MM.1S (cell line): ENCODE measurements at places on chromosomes 1 and 21.

DNA sequence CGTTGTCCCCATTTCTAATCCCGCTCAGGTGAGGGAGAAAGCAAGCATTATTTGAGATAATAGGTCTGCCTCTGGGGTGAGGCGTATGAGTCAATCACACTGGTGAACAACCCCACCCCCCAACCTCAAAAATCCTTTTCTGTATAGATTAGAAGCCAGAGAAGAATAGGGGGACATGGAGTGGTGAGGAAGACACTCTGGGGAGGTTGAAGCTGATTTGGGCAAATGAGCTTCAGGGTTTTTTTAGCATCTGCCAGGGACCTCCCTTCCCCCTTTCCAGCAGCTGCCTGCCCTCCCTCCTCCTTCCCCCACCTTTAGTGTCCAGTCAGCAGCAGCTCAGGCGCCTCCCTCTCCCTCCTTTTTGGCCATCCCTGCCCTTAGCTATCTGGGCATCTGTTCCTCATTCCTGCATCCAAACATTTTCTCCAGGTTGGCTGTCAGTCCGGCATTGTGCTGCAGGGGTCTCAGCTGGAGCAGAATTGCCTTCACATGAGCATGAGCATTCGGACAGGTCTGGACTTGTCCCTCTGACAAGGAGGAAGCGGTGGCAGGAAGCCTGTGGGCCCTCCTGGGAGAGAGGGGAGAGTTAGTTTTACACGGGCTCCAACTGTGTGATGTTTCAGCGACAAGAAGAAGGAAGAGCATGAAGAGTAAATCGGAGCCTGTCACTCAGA lies 30.8 kb upstream of the PTGFRN start:
- DNase-seq: no peak

- DNase-seq: no peak
These were observed 218.5 kb downstream of the PBX1 start for GRCh38 chr1:164777518-164777917.

GRCh38 chr1:96338622-96339021 lies 383.0 kb upstream of the PTBP2 start:
- no peak for DNase-seq

- no peak for DNase-seq
These were observed 79.3 kb downstream of the DISP3 start for GRCh38 chr1:11558276-11558675.

GRCh38 chr1:36148821-36149236 lies 457 bp downstream of the TRAPPC3 start:
- DNase-seq: no peak

DNA sequence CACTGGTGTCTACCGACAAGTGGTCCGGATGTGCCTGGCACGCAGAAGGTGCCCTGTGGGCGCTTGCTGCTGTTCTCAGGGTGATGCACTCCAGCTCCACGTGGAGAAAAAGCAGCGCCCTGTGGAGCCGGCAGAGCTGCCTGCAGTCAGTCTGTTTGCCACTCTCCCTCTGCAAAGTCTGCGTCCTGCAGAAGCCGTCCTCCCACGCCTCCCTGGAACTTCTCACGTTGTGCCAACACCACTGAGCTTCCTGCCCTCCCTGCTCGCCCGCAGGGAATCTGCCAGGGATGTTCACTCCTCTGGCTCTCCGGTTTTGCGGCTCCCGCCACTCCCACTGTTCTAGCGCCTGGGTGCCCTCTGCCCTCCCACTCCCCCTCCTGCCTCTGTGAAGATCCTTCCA lies 19.8 kb upstream of the UBXN10 start:
- DNase-seq: no peak

GRCh38 chr21:23886828-23887724 lies 1720.2 kb downstream of the MRPL39 start:
- DNase-seq: no peak

- DNase-seq: no peak
These were observed 23.2 kb downstream of the SGIP1 start for GRCh38 chr1:66557157-66557556.

DNA sequence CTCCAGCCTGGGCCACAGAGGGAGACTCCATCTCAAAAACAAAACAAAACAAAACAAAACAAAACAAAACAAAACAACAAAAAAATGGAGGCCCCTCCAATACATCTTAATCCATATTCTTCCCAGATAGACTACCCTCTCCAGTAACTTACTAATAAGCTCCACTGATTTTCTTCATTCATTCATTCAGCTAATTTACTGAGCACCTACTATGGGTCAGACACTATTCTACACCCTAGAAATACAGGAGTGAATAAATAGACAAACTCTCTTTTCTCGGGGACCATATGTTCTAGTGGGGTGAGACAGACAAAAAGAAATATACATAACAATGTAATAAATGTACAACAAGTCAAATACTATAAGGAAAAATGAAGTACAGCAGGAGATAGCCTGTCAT lies 7.8 kb upstream of the CDC20 start:
- no peak for DNase-seq

DNA sequence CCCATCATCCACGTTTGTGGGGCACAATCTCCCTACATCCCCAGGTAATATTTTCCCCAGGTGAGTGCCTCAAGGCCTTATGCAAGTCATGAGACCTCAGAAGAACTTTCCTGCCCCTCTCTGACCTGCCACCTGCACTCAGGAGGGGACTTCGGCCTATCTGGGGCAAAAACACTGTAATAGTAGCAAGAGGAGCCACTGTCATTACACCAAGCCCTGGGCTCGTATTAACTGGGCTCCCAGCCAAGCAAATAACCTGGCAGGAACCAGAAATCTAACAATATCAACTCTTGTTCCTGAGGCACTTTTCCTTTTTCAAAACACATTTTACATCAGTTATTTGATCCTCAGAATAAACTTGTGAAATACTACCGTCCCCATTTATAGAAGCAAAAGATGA lies 30.9 kb downstream of the LAMB3 start:
- DNase-seq: no peak

- DNase-seq: peak; percentile 8
These were observed 115.8 kb upstream of the ZRANB2 start for GRCh38 chr1:71196685-71197084.

DNA sequence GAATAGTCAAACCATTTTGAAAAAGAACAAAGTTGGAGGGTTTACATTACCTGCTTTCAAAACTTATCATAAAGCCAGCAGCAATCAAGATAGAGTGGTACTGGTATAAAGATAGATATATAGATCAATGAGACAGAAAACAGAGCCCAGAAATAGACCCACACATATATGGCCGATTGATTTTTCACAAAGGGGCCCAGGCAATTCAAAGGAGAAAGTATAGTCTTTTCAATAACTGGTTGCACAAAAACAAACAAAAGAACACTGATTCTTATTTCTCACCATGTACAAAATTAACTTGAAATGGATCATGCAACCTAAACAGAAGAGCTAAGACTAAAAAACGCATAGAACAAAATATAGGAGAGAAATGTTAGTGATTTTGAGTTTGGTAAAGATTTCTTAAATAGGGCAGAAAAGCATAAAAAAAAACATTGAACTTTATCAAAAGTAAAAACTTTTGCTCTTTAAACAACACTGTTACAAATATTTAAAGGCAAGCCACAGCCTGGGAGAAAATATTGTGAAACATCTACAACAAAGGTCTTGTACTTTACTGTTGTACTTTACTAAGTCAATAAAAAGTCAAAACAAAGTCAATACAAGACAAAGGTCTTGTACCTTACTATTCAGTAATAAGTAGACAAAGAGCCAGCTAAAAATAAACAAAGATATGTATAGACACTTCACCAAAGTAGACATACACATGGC lies 50.2 kb downstream of the ST3GAL3 start:
- no peak for DNase-seq

DNA sequence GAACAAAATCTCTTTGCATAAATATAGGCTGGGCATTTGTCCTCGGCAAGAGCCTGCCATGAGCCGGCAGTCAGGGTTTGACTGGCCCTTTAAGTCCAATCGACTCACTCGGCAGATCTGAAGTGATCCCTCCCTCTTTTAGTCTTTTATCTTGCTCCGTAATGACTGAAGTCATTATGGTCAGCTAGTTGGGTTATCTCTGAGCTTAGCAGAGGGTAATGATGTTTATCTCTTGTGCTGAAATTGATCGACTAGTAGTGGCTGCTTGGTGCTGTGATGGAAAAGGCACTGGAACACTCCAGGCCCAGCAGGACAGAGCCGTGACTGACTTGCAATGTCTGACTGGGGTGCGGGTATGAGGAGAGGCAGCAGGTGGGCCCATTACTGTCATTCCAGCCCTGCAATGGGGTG lies 468 bp upstream of the ABCA4 start:
- no peak for DNase-seq

DNA sequence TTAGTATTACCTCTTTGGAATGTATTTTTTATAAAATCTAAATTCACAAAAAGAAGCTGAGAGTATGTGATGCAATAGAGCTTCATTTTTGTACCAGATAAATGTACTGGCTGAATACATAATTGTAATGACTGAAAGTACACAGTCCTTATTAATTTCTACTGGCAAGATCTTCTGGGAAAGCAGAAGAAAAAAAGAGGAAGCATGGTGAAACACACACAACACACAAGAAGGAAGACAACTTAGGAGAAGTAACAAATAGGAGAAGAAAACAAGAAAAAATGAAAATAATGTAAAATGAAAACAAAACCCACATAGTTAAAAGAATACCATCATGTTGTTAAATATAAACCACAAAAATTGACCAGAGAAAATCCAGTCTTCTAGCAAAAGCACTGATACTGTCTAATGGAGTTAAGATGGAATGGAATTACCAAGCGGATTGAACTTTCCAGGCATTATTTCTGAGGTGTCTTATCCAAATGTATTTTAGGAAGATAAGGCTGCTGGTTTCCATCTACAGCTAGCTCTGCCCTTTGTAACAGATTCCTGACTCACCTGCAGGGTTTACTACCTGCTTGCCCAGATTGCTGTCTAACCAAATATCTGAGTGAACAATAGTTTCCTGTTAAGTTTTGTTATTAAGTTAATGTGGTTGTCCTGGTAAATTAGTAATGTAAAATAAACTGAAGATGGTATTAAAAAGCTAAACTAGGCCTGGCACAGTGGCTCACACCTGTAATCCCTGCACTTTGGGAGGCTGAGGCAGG lies 4.5 kb upstream of the COP1 start:
- DNase-seq: no peak

DNA sequence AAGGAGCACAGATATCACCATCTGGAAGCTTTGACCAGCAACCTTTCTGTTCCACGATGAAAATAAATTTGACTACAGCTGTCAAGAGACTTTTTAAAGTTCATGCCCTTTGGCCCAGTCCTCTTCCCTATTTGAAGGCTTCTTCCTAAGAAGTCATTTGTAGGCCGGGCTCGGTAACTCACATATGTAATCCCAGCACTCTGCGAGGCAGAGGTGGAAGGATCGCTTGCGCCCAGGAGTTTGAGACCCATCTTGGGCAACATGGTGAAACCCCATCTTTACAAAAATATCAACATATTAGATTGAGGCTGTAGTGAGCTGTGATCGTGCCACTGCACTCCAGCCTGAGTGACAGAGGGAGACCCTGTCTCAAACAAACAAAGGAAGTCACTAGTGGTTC lies 58.3 kb upstream of the IFFO2 start:
- no peak for DNase-seq

GRCh38 chr1:97787231-97787630 lies 133.6 kb downstream of the DPYD start:
- DNase-seq: no peak

GRCh38 chr1:201126832-201127754 lies at the start of gene ASCL5:
Gene ASCL5, minus strand, starts transcription at chr1:201127184. Its CDS starts 11,812 bp downstream, at chr1:201115372.
- DNase-seq: no peak

GRCh38 chr1:71097428-71097827 lies 16.6 kb upstream of the ZRANB2 start:
- no peak for DNase-seq

DNA sequence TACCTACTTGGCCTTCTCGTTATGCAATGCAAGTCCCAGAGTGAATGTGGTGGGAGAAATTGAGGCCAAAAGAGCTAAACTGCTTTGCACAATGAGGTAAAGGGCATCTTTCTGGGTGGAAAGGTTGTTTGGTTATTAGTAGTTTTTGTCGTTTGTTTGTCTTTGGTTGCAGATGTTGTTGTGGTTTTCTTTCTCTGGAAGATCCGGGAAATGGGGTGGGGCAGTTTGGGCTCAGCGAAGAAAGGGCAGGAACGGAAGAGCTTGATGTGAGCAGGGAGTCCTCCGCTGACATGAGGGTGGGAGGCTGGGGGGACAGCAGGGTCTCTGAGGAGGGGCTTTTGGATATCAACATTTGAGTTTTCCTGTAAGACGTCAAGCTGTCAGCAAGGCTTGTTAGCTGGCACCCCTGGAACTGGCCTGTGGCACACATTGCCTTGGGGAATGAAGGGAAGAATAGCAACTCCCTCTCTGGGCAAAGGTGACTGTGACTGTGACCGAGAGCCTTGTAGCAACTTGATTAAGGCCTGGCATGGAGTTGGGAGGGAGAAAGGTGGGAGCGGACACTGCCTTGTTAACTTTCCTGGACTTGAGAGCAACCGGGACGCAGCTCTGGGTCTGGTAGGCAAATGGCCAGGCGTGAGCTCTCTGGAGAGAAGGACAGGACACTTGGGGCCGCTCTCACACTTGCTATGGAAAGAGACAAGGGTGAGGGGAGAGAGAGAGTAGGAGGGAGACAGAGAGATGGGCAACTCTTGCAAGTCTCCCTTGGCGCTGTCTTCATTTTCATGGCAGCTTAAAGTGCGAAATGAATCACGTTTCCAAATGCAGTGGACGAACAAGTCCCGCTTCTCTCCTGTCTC lies 15.4 kb upstream of the OPRD1 start:
- no peak for DNase-seq

DNA sequence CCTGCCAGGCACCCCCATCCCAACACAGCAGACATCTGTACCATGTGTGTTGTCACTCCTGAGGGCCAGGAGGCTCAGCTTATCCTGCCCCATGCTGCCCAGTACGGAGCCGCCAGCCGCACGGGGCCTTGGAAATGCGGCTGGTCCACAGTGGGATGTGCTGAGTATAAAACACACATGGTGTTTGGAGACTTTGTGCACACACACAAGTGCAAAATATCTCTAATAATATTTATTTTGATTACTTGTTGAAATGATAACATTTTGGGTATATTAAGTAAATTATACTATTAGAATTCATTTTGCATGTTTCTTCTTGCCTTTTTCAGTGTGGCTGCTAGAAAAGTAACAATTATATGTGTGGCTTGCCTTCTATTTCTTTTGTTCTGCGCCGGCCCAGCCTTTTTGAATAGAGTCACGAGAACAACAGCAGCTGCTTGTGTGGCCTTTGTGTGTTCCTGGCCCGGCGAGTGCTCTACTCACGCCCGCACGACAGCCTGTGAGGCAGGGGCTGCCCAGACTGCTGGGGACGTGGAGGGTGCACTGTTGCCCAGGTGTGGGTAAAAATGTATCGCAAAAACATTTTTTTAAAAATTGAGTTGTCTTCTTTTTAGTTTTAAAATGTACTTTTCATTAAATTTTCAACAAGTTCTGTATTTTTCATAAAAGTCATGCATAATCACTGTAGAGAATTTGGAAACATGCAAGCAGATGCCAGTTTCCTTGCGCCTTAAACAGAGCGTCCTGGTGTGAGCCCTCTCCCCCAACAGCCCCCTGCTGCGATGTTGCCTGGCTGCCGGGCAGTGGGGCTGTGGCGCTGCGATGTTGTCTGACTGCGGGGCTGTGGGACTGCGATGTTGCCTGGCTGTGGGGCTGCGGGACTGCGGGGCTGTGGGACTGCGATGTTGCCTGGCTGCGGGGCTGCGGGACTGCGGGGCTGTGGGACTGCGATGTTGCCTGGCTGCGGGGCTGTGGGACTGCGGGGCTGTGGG lies 35.5 kb downstream of the COQ8A start:
- DNase-seq: no peak

- DNase-seq: no peak
These were observed 144.0 kb downstream of the PGBD5 start for GRCh38 chr1:230282157-230282556.
